ENCODE measurements at places on chromosomes 6 and 20.

GRCh38 chr20:40502576-40502975 is 186.5 kb downstream of the MAFB start:
- no peak for DNase-seq

GRCh38 chr6:57432919-57433684 is 115.7 kb downstream of the PRIM2 start:
- DNase-seq: no peak

- no peak for DNase-seq
Observed at GRCh38 chr6:158780246-158780884, 38.8 kb downstream of the EZR start.

- DNase-seq: no peak
Observed at GRCh38 chr6:129696843-129697242, 13.1 kb downstream of the ARHGAP18 start.

DNA sequence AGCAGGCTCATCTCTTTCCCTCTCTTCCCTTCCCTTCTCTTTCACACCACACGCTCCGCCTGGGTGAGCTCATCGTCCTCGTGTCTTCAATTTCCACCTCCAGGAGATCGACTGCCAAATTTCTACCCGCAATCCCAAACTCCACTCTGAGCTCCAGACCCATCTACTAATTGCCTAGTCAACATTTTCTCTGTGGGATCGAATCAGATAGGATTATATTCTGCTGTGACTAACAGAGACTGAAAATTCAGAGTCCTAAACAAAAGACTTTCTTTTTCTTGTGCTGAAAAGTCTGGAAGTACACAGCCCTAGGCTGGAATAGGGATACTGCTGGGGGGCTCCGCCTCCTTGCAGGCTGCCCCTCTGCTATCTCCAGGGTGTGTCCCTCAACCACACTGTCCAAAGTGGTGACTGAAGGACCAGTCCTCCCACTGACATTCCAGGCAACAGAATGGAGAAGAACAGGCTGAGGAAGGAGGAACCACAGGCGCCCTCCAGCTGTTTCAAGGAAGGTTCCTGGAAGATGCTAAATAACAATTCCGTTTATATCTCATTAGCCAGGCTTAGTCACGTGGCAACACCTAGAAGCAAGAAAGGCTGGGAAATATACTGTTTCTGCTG is 5.0 kb upstream of the HSPA12B start:
- no peak for DNase-seq

DNA sequence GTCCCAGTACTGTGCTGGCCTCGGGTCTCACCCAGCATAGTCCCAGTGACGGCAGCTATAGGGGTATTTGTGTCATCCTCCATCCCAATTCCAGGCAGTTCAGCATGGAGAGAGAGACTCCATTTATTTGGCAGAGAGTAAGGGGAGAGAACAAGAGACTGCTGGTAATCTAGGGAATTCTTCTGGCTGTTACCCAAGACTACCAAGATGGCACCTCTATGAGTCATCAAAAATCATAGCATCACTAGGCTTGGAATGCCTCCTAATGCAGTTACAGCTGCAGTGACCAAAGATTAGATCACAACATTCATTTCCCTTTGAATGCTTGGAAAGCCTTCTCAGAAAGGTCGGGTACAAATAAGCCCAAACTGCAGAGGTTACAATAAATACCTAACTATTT is 660.4 kb upstream of the FLRT3 start:
- no peak for DNase-seq

- DNase-seq: no peak
Observed at GRCh38 chr6:2155206-2155605, 90.2 kb downstream of the GMDS start.

DNA sequence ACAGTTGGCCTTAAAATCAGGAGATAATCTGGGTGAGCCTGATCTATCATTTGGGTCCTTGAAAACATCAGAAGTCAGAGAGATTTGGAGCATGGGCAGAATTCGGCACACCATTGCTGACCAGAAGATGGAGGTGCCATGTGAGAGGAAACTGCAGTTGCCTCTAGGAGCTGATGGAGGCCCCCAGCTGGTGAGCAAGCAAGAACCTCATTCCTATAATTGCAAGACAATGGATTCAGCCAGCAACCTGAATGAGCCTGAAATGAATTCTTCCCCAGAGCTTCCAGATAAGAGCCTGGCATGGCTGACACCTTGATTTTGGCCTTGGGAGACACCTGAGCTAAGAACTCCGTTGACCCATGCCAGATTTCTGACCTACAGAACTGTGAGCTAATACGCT is 76.3 kb upstream of the FYN start:
- DNase-seq: no peak

DNA sequence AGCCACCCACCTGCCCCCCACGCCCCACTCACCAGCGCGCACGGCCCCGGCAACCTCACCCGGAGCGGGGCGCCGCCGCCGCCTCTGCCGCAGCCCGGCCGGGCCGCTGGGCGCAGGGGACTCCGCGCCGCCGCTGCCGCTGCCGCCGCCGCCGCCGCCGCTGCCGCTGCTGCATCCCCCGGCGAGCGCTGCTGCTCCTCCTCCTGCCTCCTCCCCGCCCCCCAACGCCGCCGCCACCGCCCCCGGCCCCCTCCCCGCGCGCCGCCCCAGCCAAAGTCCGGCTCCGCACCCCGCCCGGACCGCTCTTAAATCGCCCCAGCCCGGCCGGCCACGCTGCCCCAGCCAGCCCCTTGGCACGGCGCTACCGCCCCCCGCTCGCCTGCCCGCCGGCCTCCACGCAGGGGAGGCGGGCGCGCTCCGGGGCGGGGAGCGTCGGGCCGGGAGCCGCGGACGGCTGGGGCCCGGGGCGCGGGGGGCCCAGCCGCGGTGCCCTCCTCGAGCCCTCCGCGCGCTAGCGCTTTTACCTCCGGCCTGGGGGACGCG is at the start of gene SULF2:
TSS of gene SULF2 (minus strand) at position 171 of the 543 bp plus-strand sequence. CDS start 28,118 bp downstream, outside the sequence.
- no peak for DNase-seq

DNA sequence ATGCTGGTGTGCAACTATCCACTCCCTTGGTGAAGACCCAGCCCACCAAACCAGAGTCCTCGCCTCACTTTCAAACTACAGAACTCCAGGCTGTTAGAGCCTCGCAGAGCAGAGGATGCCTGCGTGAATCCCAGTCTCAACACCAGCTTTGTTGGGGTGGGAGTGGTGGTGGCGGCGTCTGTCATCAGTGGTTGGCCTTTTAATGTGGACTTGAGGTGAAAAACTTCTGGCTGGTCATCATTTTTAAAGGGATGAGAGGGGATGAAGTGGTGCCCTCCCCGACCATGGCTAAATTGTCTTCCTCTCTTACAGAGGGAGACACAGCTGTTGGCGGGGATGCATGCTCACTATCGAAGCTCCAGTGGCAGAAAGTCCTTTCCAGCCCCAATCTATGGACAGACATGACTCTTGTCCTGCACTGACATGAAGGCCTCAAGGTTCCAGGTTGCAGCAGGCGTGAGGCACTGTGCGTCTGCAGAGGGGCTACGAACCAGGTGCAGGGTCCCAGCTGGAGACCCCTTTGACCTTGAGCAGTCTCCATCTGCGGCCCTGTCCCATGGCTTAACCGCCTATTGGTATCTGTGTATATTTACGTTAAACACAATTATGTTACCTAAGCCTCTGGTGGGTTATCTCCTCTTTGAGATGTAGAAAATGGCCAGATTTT is 54.9 kb downstream of the EZR start:
- DNase-seq: no peak

GRCh38 chr20:62946918-62947317 is 5.6 kb upstream of the SLC17A9 start:
- no peak for DNase-seq

DNA sequence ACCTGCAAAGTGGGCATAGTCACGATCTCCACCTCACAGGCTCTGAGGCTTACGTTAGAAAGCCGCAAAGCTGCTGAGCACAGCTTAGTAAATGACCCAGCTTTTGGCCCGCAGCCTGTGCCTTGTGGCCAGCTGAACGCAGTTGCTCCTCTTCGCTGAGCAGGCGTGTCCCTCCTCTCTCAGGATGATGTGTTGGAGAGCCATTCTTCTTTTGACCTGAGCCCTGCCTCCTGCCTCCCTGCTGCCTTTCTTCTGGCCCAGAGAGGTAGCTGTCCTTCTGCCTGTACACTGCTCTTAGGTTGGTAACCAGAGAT is 47.6 kb upstream of the MYL9 start:
- no peak for DNase-seq

- DNase-seq: no peak
Observed at GRCh38 chr6:88596801-88597200, 366.6 kb downstream of the RNGTT start.

DNA sequence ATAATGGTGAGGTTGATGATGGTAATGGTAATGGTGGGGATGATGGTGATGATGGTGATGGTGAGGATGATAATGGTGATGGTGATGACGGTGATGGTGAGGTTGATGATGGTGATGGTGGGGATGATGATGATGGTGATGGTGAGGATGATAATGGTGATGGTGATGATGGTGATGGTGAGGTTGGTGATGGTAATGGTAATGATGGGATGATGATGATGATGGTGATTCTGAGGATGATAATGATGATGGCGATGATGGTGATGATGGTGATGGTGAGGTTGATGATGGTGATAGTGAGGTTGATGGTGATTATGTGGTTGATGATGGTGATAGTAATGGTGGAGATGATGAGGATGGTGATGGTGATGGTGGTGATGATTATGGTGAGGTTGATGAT is 9.7 kb downstream of the BPI start:
- no peak for DNase-seq

- DNase-seq: no peak
Observed at GRCh38 chr6:166647896-166648295, 20.8 kb upstream of the RPS6KA2 start.

DNA sequence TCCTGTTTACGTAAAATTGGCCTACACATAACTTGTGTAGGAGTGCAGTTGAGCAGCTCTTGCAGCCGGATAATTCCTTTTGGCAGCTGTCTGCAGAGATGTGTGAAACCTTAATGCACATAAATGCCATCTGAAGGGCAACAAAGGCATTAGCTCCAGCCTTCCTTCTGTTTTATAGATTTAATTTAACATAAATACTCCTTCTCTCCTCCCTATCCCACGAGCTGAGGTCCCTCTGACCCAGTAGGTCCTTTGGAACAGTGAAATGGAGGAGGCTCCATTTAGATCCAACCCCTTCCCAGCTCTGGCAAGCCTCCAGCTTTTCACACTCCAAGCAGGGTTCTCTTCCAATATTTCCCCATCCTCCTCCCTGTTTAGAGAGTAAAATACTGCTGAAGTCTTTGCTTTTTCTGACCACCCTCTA is 6.5 kb downstream of the PLEKHG1 start:
- no peak for DNase-seq

DNA sequence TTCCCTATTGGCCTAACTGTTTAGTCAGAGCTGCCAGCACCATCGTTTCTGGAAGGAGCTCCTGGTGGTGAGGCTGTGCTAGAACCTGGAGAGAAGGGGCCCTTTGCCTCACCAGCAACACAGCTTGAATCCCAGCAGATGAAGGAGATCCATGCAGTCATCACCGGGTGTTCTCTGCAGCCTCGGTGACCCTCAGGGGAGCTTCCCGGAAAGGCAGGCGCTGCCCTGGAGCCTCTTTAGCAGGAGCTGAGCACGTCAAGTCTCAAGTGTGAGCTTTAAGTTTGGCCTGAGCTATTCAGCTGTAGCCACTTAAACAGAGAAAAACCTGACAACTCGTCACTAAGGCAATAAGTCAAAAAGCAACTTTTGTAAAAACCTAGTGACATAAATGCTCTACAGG is 181.2 kb upstream of the FOXQ1 start:
- no peak for DNase-seq

DNA sequence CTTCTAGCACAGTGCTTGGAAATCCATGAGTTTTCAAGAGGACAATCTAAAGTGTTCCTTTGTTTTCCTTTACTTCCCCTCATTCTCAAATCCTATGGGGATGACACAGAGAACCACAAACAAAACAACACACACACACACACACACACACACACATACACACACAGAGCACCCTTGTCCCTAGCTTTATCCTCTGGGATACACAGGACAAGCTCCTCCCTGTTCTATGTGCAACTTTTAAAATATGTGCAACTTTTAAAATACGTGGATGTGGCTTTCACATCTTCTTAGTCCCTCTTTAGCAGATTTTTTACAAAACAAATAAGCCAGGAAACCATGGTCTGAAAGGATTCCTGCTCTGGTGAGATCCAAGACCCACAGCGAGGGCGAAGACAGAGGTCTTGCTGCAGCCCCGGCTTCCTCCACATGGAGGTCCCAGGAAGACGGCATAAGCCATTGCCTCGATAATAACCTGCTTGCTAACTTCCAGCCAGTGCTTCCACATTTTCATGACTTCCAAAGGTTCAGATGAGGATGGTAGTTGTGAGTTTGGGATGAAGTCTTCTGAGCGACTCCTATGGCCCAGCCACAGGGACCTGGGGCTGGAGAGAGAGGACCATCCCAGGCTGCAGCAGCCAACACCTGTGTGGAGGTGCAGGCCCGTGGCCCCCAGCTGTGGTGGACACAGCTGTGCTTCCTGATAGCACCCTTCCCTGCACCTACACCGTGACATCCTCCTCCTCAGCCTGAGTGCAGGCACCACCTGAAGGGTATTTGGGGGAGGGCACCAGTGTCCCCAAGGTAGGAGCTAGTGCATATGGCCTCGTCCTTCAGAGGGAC is 62.8 kb upstream of the CD93 start:
- no peak for DNase-seq

GRCh38 chr20:995170-995569 is 6.9 kb downstream of the RSPO4 start:
- DNase-seq: no peak

GRCh38 chr6:161169035-161169434 is 104.8 kb downstream of the AGPAT4 start:
- no peak for DNase-seq

DNA sequence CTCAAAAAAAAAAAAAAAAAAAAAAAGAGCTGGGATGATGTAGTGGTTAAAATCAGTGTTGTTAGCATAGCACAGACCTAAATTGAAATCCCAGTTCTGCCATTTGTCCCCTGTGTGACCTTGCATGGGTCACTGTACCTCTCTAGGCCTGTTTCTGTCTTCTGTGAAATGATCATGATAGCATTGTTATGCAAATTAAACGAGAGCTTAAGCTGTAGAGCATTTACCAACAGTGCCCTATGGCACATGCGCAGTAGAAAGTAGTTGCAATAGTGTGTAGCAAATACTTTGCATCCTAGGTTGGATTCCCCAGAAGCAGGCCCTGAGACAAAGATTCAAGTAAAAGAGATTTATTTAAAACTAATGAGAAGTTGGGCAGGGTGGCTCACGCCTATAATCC is 7.3 kb downstream of the PSORS1C2 start:
- no peak for DNase-seq

DNA sequence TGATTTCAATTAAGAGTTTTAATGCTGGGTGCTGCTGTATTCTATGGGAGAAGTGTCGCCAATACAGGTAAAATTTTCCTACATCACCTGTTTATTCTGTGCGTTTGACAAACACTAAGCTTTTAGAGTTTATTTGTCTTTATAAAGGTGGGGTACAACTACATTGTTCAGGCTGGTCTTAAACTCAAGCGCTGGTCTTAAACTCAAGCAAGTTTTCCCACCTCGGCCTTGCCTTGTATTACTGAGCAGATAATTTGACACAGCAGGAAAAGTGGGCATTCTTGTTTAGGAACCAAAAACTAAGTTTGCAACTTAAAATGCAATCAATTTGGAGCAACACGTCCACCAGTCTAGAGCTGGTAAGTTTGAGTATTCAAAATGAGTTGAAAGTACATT is 112.9 kb upstream of the BTN3A2 start:
- no peak for DNase-seq

GRCh38 chr20:5887386-5887785 is 62.9 kb downstream of the TRMT6 start:
- DNase-seq: no peak

Data from T-helper 2 cell (primary cell).